ENCODE measurements at places on chromosomes 5 and 9.
A peak's percentile ranks its signal among the peaks of the same experiment; 100 is the strongest.

DNA sequence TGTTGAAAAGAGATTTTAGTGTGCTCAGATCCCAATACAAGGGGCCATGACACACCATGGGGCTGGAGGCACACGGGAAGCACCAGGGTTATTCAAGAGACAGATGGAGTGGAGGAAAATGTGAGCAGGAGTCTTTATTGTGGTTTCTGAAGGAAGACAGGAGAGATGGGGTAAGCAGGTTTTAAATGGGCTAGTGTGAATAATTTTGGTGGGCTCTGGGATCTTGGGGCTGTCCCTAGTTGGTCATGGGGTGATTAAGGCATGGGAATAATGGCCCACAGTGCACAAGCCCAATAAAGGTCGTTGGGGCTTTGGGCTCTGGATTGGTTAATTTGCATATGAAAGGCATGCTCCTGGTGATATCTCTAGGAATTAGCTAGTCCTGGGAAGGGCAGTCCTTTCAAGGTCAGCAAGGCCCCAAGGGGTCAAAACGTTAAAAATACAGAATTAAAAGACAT, 3.6 kb upstream of the SCGB3A2 start:
- DNase-seq = no peak

DNA sequence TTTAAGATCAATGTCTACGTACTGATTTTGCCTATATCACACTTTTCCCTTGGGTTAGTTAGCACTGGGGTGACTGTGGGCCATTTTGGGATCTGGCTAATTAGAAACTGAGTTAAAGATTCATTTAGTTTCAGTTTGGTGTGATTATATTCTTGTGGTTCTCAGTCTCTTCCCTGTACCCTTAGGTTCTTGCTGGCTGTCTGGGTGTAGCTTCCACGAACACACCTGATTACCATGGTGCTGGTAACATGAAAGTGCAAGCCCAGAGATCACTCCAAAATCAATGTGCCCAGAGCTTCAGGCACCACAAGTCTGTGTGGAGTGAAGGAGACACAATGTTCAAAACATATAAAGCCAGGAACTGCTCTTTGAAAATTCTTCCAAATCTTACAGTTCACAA, 248.1 kb downstream of the PDE4D start:
- DNase-seq = no peak

GRCh38 chr9:21552244-21553170, 70.4 kb upstream of the IFNE start:
- DNase-seq = no peak

- DNase-seq = no peak
These were observed 1012.3 kb downstream of the CDH9 start for GRCh38 chr5:26026044-26026443.

DNA sequence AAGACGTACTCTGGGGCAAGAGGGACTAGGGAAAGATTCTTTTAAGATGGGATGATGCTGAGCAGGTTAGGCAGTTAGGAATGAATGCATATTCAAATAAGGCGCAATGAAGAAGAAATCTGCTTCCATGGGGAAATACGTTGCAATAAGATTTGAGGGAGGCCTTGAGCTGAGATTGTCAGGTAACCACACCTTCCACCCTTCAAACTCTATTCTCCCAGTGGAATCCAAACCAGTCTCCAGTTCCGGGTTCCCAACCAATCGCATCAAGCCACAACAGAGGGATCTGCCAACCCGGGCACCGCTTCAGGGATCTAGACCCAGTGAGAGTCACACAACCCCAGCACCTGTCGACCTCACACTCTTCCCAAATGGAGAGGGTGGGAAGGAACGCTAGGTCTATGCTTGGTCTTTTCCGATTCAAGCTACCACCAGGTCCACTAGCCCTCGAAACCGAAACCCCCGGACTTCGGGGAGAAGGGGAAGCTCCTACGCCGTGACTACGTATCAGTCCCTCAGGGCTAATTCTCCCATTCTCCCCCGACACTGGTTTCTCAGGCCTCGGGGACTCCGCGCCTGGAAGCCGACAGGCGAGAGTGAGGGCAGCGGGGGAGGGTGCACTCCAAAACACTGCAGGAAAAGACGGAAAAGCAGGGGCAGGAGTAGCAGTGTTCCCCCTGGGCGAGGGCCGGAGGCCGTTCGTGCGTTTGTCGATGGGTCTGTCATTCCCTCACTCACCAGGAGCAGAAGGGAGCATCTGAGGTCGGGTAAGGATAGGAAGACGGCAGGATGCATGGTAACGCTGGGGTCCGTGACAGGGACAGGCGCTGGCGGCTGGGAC, 534 bp downstream of the ERP44 start:
- DNase-seq = no peak

GRCh38 chr5:59554501-59554900, 339.0 kb downstream of the PDE4D start:
- no peak for DNase-seq

GRCh38 chr5:17261075-17261474, 43.6 kb downstream of the BASP1 start:
- DNase-seq = no peak

- no peak for DNase-seq
These were observed 61.3 kb downstream of the RASGRF2 start for GRCh38 chr5:81021486-81021885.

- no peak for DNase-seq
These were observed 516 bp downstream of the MAST4 start for GRCh38 chr5:66596636-66597182.

GRCh38 chr9:136178773-136179075, 26.2 kb downstream of the LHX3 start:
- DNase-seq = no peak

DNA sequence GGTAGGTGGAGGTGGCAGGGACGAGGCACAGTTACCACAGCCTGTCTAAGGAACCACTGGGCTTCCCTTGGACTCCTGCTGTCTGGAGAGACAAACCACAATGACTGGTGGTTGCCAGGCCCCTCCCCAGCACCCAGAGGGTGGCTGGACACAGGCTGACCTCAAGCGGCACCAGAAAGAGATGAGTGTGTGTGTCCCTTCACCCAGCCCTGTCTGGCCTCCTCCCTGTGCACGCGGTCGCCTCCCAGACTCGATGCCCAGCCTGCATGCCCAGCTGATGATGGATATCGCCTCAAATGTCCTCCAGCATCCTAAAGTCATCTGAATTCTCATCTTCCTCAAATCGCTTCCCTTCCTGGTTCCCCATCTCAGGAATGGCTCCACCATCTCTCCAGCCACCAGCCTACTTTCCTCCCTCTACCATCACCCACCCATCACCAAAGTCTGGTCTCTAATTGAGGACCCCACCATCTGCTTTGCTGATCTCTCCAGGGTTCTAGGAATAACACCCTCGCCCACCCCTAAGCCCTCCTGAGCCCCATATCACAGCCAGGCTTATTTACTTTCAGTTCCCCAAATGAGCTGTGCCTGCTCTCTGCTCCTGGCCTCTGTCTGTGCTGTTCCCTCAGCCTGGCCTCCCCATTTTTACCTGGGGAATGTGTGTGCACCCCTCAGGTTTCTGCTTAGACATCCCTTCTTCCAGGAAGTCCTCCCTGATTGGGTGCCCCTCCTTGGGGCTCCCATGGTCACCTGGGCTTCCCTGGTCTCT, 52.5 kb upstream of the GGTA1 start:
- no peak for DNase-seq

- peak; percentile 36 for DNase-seq
These were observed 2.2 kb downstream of the HNRNPA0 start for GRCh38 chr5:137751869-137752491.

GRCh38 chr5:149157330-149157729, 16.0 kb downstream of the ABLIM3 start:
- no peak for DNase-seq

GRCh38 chr5:94778299-94778698, 159.8 kb downstream of the SLF1 start:
- DNase-seq = no peak

- no peak for DNase-seq
These were observed 88.8 kb upstream of the DMRT1 start for GRCh38 chr9:752681-753200.

- DNase-seq = no peak
These were observed 102.6 kb downstream of the CAAP1 start for GRCh38 chr9:26789959-26790358.

- DNase-seq = no peak
These were observed 19.6 kb downstream of the ITGA2 start for GRCh38 chr5:53008751-53009150.

DNA sequence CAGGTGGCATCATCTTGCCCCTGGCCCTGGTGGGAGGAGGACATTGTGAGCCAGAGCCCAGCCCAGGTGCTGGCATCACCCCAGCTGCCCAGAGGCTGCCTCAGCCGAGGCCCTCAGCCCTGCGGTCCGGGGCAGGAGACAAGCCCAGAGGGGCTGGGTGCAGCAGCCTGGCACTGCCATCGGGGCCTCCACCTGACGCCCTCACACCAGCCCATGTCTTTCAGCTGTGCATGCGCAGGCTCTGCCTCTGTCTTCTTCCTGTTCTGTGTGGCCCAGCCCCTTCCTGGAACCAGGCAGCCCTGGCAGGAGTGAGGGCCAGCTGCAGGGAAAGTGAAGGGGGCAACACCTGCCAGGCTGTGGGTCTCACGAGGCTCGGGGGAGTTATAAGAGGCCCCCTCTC, 4.8 kb upstream of the CEL start:
- no peak for DNase-seq

DNA sequence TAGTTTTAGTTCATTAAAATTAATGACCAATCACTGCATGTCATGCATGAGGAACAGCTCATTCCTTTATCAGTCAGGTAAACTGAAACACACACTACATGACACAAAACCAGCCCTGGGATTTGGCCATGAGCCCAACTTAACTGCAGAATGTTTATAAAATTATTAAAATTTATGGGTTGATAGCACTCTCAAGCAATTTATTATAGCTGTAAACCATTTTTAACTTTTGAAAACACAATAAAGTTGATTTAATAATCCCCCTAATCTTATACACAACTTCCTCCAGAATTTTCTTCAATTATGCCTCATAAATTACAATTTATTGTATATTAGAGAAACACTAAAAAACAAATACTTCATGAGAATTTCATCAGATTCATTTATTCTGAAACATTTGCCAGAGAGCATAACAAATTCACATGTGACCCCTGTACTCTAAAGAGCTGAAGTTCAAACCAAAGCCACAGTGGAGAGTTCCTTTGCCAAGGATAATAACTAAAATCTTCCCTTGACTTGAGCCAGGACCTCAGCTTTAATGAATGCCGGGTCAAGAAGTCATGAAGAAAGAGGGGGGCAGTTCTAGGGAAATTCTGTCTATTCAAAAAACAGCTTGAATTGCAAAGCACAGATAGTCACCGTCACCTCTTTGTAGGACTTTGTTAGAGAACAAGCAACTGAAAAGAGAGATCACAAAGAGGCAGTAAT, 763.7 kb upstream of the GRAMD2B start:
- DNase-seq = no peak

DNA sequence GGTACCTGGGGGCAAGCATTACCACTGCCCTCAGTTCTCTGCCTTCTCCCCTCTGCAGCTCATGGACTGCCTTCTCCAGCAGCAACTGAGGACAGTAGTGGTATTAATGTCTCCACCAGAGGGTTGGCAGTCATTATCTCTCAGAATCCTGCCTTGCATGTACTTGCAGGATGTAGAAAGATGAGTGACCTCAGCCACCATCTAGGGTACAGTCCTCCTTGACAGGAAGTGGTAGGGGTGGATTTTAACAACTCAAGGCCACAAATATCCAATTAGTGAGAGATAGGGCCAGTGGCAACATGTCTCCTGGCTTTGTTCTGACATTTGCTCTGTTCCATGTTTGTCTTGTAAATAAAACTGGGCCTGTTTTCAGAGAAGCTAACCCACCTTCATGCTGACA, 47.2 kb downstream of the F2R start:
- no peak for DNase-seq

- no peak for DNase-seq
These were observed 111.1 kb downstream of the TLR4 start for GRCh38 chr9:117815315-117815714.

DNA sequence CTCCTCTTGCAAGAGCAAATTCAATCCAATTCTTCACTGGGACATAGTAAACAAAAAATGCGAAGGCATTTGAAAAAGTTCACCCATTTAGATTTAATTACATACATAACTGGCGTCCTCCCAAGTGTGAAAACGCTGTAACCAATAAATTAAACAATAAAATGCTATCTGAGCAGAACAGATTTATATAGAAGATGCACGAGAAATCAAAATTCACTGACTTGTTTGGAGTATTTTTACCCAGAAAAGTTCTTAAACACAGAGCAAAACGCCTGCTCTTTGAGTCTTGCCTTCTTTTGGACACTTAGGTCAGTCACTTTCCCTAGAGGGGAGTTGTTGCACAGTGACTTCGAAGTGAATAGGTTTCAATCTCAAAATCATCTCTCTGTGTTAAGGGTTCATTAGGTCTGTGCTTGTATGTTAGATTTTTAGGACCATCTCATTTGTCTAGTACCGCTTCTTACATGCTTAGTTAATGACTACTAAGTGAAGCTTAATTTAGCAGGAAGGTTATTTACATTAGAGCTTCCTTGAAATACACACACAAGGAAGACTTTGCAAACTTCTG, 1.9 kb downstream of the ALDH1A1 start:
- DNase-seq = no peak

DNA sequence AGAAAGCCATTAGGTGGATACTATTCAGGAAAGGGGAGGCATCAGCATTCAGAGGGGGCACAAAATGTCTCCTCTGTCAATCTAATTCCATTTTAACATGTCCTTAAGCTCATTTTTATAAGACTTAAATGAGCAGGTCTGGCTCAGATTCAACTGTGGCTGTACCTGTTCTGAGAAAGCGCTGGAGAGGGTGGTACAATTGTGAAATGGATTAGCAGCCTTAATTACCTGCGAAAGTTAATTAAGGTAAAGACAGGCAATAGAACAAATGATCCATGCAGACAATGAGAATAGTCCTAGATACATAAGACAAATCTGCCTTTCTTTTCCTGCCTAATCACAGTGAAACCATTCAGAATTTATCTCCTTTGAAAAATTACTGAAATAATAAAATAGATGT, 96.2 kb downstream of the TAF11L14 start:
- no peak for DNase-seq

DNA sequence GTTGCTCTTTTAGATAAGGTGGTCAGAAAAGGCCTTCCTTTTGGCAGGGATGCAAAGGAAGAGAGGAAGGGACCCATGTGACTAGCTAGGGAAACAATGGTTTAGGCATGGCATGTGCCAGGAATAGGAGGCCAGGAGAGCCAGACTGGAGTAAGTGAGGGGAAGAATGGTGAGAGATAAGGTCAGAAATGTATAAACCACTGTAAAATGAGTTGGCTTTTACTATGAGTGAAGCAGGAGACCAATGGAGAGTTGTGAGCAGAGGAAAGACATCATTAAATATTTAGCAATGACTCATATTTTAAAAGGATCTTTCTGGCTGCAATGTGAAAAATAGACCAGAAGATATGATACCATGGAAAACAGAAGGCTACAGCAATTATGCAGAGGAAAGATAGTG, 50.9 kb downstream of the AP3B1 start:
- no peak for DNase-seq

DNA sequence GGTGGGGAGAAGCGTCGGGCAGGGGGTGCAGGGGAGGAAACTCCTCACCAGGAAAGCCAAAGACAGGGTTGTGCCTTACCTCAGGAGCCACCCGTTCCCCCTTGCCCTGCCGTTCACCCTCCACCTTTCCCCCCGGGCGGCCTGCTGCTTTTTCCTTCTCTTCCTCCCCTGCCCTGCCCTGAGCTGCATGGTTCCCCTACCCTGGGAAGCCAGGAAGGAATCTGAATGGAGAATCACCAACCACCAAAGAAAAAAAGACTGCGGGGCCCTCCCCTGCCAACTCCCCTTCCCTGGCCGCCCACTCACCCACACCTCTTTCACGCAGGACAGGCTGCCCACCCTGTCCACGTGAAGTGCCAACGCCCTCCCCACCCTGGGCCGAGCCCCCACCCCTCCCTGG, 820 bp upstream of the NFX1 start:
- DNase-seq = peak; percentile 20
